Esophagus squamous epithelium (tissue), 5 donors: ENCODE measurements at places on chromosomes 7 and 10.

DNA sequence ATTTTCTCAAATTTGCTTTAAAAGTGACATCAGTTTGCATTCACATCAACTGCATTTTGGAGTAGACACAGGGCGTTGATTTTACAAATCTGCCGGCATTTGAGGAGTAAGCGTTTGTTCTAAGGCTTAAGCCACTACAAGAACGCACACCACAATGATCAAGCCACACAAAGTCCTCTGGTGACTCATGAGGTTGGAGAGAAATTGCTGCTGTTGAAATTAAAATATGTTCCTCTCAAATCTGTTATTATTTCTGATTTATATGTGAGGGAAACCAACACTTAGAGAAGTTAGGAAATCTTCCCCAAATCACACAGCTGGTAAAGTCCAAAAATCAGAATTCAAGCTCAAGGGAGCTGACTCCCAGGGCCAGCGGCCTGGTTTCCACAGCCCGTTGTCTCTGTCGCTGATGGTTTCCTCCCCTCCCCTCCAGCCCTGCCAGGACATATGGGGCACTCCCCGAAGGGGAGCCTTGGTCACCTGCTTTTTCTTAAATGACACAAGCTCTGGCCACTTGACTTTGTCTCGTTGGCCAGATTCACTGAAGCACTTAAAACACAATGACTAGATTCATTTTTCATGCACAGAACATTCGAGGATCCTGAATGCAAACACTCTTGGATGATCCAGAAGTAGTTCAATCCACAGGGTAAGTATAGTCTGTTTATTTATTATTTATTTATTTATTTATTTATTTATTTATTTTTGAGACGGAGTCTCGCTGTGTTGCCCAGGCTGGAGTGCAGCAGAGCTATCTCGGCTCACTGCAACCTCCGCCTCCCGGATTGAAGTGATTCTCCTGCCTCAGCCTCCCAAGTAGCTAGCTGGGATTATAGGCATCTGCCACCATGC is 29.2 kb upstream of the KLF6 start:
- DNase-seq = no peak

DNA sequence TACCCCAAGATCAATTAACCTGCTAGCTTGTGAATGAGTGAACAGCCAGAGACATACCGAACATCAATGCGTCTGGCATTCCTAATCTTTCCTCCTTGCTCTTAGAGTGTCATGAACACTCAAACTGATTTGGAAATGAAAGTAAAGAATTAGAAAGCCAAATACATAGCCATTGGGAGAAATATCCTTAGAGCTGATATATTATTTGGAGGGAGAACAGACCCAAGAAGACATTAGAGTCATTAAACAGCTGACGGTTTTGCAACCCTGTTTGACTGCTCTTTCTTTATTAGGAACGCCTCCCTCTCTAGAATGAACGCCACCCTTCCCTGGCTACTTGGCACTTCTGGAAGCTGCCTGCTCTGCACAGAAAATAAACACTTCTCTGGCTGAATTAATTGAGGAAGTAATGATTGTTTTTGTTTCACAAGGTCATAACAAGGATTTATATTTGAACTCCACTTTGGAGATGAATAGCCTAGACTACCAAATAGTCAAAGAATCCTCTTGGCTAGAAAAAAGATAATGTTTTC is 42.8 kb downstream of the CTTNBP2 start:
- no peak for DNase-seq

GRCh38 chr7:51456-52068 is 140.8 kb upstream of the FAM20C start:
- DNase-seq = no peak

DNA sequence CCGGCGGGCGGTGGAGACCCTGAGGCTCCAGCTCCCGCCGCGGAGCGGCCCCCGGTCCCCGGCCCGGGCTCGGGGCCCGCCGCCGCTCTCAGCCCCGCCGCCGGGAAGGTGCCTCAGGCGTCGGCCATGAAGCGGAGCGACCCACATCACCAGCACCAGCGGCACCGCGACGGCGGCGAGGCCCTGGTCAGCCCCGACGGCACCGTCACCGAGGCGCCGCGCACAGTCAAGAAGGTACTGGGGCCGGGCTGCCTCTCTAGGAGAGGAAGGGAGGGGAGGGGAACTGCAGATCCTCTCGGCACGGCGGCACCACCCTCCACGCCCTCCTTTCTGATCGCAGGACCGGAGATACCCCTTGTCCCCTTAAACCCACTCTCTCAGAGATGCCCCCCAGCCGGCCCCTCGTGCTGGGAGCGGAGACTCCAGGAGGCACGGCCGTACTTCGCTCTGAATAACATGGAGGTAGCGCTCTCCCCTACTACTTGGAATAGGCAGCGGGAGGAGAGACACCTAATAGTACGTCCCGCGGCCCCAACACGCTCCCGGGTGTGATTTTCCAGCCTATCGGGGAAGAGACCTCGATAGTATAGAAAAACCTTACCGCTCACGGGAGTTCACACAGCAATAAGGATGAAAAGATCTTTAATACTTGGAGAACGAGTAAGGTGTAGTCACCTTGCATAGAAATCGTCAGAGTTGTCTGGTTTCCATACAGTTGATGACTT is 538 bp downstream of the AHCYL2 start:
- no peak for DNase-seq

- DNase-seq = no peak
Measured at GRCh38 chr10:13613519-13613918, 26.8 kb downstream of the PRPF18 start.
